Osteoblast (primary cell): ENCODE measurements at places on chromosomes 2 and 18. TPM values are rescaled to one million over a fixed set of nuclear protein-coding genes. Genes with fewer than 3 reads are reported as not detected.

GRCh38 chr2:55014962-55015939 is 35.0 kb downstream of the RTN4 start:
- DNase-seq = peak; percentile 63

GRCh38 chr2:100891906-100892642 is 72.1 kb downstream of the NPAS2 start:
- DNase-seq = peak; percentile 88

The SUCLG1 gene
- total RNA-seq = 45.2 and 57.2 TPM in 2 replicates

DNA sequence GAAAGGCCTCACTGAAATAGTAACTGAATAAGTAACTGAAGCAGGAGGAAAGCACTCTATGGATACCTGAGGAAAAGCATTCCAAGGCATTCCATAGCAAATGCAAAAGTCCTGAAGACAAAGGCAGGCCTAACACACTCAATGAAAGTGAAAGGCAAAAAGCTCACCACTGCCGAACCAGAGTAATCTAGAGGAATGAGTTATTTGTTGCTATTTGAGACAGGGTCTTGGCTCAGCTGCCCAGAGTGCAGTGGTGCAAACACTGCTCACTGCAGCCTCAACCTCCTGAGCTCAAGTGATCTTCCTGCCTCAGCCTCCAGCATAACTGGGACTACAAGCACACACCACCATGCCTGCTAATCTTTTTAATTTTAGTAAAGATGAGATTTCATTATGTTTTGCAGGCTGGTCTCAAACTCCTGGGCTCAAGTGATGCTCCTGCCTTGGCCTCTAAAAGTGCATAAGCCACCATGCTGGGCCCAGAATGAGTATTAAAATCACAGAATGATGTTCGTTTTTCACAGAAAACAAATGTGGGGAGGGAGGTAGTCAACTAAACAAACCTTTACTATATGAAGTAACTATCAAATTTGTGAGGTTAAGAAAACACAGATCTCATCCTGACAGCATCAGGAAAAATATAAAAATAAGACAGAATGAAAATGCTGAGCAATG is 17.9 kb downstream of the PIAS2 start:
- DNase-seq = no peak

- no peak for DNase-seq
Measured at GRCh38 chr2:181122601-181123000, 142.2 kb downstream of the UBE2E3 start.

GRCh38 chr2:221467610-221468009 is 104.5 kb downstream of the EPHA4 start:
- DNase-seq = no peak

GRCh38 chr2:196205881-196206435 is 34.6 kb upstream of the STK17B start:
- no peak for DNase-seq

- DNase-seq = no peak
Measured at GRCh38 chr2:197877038-197877437, 72.6 kb downstream of the PLCL1 start.
